ENCODE measurements at places on chromosomes 3 and 15. TPM values are rescaled to one million over a fixed set of nuclear protein-coding genes. Genes with fewer than 3 reads are reported as not detected.

The NPAP1 gene
- not detected for total RNA-seq

The STRA6 gene
- total RNA-seq = 10.0 TPM

The TBC1D2B gene
- 28.7 TPM for total RNA-seq

The ZIC4 gene
- total RNA-seq = not detected

The FAH gene
- 67.4 TPM for total RNA-seq

The GOLGA8O gene
- total RNA-seq = not detected

The ANKDD1A gene
- total RNA-seq = 4.5 TPM

The MRPL3 gene
- 129 TPM for total RNA-seq

The PRSS50 gene
- not detected for total RNA-seq

The RAB7A gene
- 171 TPM for total RNA-seq

DNA sequence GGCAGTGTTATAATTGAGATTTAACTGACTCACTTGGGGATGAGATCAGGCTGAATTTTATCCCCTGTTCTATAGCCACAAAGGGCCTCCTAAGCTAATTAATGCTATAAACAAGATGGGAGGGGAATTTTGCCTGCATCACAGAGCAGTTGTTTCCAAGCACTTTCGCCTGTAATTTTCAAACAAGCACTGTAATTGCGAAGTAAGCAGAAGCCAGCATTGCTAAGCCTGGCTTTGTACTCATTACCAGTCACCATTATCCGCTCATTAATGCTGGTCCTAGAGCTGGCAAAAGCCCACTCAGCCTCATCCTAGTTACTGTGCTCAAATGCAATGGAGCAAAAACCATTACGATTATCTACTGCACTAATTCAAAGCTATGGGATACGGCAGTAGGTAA, 356.6 kb upstream of the UBE2E2 start:
- no peaks in the 10 kb centered on the region for H3K27me3 ChIP-seq
- DNase-seq = no peak
- no peak overlapping the region for H3K27ac ChIP-seq
- H3K36me3 ChIP-seq = no peaks in the 10 kb centered on the region

GRCh38 chr3:161413127-161413854, 42.0 kb upstream of the SPTSSB start:
- H3K27ac ChIP-seq = no peak overlapping the region
- DNase-seq = no peak
- H3K36me3 ChIP-seq = no peaks in the 10 kb centered on the region
- H3K27me3 ChIP-seq = no peaks in the 10 kb centered on the region

DNA sequence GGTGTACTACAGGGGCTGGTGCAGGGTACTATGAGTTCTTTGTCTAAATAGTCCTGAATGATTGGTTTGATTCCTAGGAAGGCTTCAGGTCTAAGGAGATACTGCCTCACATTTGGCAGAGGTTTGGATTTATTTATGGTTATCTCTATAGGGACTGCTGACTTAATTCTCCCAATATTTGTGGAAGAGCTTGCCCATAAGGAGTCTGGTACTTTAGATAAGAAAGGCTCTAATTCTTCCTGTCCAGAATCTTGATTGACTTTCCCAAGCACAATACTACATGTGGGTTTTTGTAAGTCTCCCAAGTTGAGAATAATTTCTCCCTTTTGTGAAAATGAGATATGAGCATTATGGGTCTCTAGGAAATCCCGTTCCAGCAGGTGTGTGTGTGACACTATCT, 36.7 kb upstream of the AP4E1 start:
- H3K4me3 ChIP-seq = no peak overlapping the region
- H3K36me3 ChIP-seq = no peaks in the 10 kb centered on the region
- H3K4me1 ChIP-seq = no peaks in the 10 kb centered on the region

DNA sequence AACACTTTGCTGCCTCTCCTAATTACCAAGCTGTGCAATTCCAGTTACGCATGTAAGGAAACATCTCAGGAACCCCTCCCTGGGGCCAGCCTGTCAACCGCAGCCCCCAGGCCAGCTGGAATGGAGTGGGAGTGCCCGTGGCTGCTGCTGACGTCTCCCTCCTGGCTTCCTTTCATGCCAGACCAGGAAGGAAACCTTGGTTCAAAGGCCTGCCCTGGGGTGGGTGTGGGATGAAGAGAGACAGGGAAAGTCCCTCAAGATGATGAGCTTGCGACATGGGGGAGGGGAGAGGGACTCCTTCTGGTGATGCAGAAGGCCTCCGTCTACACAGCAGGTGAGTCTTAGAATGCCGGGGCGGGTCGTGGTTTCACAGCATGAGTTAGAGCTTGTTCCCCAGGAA, 11.4 kb upstream of the CYP11A1 start:
- no peak for DNase-seq
- no peaks in the 10 kb centered on the region for H3K36me3 ChIP-seq
- no peaks in the 10 kb centered on the region for H3K27me3 ChIP-seq
- H3K27ac ChIP-seq = no peak overlapping the region
- no peak overlapping the region for H3K4me3 ChIP-seq

GRCh38 chr15:98433346-98433745, 215.0 kb upstream of the IGF1R start:
- no peak overlapping the region for H3K27ac ChIP-seq
- no peaks in the 10 kb centered on the region for H3K4me1 ChIP-seq
- peaks cover 4% of the 10 kb centered on the region for H3K27me3 ChIP-seq
- H3K36me3 ChIP-seq = no peaks in the 10 kb centered on the region
- no peak overlapping the region for H3K4me3 ChIP-seq
- no peak for DNase-seq

DNA sequence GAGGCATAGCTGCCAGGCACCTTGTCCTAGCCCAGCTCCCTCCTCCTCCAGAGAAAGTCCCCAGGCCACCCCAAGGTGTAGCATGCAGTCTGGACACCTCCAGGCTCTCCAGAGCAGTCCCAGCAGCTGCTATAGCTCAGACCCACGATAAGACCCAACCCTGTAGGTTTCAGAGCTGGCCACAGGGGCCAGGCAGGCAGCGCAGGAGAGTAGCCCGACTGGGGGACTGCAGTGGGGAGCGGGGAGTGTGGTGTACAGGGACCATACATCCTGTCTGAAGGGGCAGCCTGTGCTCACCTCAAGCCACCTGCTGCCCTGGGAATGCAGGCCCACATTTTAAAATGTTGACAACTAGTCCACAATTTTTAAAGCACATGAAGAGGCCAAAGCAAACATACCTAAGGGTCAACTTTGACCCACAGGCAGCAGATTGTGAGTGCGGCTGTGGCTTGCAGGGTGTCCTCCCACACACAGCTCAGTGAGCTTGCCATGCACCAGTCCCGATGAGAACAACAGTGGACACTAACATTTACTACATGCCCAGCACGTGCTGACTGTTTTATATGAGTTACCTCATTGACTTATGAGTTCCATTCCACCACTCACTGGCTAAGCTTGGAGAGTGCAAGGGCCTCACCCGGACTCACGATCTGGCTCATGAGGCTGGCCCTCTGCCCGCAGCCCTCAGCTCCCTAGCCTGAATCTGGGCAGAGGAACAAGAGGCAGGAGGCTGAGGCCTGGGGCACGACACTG, 81.4 kb downstream of the DNAJB8 start:
- no peak for DNase-seq
- H3K36me3 ChIP-seq = no peaks in the 10 kb centered on the region
- no peaks in the 10 kb centered on the region for H3K4me1 ChIP-seq
- no peak overlapping the region for H3K4me3 ChIP-seq
- H3K27ac ChIP-seq = no peak overlapping the region

DNA sequence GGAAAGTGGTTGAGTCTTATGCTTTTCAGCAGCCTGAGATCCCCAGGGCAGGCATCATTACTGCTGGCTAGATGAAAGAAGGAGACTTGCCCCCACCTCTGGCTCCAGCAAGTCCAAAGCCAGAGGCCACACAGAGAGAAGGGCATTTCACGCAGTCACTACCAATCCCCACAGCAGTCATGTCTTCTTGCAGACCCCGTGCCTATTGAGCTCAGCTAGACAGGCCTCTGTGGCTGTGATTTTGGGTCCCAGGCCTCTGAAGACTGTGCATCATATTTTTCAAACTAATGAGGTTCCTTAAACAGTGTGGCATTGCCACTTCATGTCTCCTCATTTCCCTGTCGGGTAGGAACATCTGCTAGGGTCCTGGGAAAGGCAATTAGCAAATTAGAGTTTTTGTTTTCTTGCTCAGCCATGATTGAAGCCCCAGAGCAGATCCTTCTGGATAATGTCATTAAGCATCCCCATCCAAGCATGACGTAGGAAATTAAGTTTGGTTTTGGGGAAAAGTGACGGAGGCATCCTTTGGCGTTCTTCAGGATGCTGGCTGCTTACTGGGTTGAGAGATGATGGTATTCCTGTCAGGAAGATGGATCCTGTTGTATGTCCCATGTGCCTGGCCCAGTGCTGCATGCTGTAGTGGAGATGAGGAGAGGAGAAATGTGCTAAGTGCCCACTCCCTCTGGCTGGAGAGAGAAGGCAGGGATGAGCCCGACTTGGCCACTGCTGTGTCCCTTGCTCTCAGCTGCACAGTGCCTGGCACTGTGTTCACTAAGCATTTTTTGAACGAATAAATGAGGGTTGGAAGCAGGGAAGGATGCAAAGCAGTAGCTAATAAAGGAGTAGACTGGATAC, 7.0 kb downstream of the SPSB4 start:
- no peaks in the 10 kb centered on the region for H3K4me1 ChIP-seq
- no peak overlapping the region for H3K27ac ChIP-seq
- H3K36me3 ChIP-seq = no peaks in the 10 kb centered on the region
- H3K4me3 ChIP-seq = no peak overlapping the region
- H3K27me3 ChIP-seq = peaks cover 2% of the 10 kb centered on the region

- peaks cover 5% of the 10 kb centered on the region for H3K27me3 ChIP-seq
- H3K36me3 ChIP-seq = no peaks in the 10 kb centered on the region
- H3K4me1 ChIP-seq = peaks cover 2% of the 10 kb centered on the region
- DNase-seq = peak; percentile 39
- H3K27ac ChIP-seq = no peak overlapping the region
These were observed 1.8 kb upstream of the LARP6 start for GRCh38 chr15:70855764-70856163.

GRCh38 chr15:80615783-80616391, 79.2 kb upstream of the ABHD17C start:
- H3K36me3 ChIP-seq = no peaks in the 10 kb centered on the region
- no peaks in the 10 kb centered on the region for H3K4me1 ChIP-seq
- H3K27me3 ChIP-seq = peaks cover 3% of the 10 kb centered on the region
- H3K27ac ChIP-seq = no peak overlapping the region

DNA sequence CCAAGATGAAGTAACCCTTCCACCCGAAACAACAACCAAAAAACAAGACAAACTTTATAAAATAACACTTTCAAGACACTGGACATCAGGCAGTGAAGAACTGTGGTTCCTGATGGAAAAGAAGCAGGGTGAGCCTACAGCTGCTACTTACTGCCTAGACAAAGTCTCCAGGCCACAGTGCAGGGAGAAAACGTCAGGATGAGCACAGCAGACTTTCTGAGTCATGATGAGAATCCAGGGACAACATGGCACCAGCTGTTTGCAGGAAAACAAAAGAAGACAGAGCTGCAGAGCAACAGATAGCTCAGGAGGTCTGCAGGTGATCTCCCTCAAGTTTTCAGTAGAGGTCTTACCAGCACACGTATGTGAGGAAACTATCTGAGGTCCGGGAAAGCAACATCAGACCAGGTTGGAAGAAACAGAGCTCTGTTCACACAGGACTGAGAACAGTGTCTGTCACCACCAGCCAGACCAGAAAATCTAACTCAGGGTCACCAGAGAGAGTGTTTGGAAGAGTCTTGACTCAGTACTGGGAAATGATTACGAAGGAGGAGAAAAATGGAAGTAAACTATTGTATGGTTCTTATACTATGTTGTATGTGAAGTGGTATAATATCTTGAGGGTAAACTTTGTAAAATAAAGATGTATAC, 108.9 kb downstream of the ANO10 start:
- no peaks in the 10 kb centered on the region for H3K27me3 ChIP-seq
- no peak overlapping the region for H3K27ac ChIP-seq
- no peak for DNase-seq
- H3K36me3 ChIP-seq = no peaks in the 10 kb centered on the region
- no peaks in the 10 kb centered on the region for H3K4me1 ChIP-seq

- no peak within 1 kb of the TSS for H3K4me3 ChIP-seq
- H3K27ac ChIP-seq = no peak within 1 kb of the TSS
- no peaks in the 10 kb centered on the region for H3K36me3 ChIP-seq
- H3K4me1 ChIP-seq = no peaks in the 10 kb centered on the region
- H3K27me3 ChIP-seq = 0 out of 2 replicates have a peak, but pooled peaks cover 2% of the 10 kb centered on the region
These were observed at the start of gene LSAMP for GRCh38 chr3:116445311-116445841. TSS of gene LSAMP (minus strand) at chr3:116445487.

GRCh38 chr15:66948294-66948693, 117.1 kb upstream of the SMAD3 start:
- peaks cover 6% of the 10 kb centered on the region for H3K4me1 ChIP-seq
- no peak overlapping the region for H3K4me3 ChIP-seq
- no peak overlapping the region for H3K27ac ChIP-seq
- DNase-seq = no peak
- H3K27me3 ChIP-seq = no peaks in the 10 kb centered on the region

- H3K27me3 ChIP-seq = no peaks in the 10 kb centered on the region
- H3K4me1 ChIP-seq = peaks cover 16% of the 10 kb centered on the region
- H3K27ac ChIP-seq = no peak overlapping the region
- H3K4me3 ChIP-seq = no peak overlapping the region
These were observed 41.3 kb downstream of the NEK11 start for GRCh38 chr3:131067983-131068382.

GRCh38 chr3:55487381-55488241, 505 bp upstream of the WNT5A start:
- no peak for DNase-seq
- no peaks in the 10 kb centered on the region for H3K36me3 ChIP-seq
- H3K4me1 ChIP-seq = peaks cover 18% of the 10 kb centered on the region
- H3K27ac ChIP-seq = 0 out of 2 replicates have a peak overlapping the region, but pooled peaks have one; percentile 18

DNA sequence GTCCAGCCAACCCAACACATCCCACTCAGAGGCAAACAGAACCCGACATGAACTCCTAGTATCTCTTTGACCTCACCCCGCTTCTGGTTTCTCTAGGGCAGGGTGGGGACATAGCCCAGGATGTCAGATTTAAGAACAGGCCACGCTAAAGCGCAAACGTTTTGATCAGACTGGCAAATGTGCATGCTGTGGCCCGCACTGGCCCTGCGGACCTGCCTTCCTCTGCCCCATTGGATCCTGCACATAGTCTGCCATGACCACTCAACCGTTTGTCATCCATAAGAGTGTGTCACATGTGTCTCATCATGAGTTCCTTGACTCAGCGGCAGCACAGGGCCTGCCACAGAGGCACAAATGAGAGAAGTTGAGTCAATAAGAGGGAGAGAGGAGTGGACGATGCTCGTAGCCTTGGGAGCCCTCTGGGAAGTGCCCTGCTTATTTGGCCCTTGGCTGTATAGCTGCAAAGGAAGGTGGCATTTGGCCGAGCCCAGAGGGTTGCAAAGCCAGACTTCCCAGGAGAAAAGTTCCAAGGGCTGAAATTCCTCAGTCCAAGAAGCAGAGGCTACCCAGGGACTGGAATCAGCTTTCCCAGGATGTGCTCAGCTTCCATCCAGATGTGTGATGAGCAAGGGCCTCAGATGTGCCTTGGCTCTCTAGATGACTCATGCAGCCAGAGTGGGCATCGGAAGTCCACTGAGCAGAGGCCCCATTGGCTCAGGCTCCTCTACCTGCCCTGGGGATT, 55.5 kb upstream of the SLCO2A1 start:
- H3K4me1 ChIP-seq = no peaks in the 10 kb centered on the region
- H3K27ac ChIP-seq = no peak overlapping the region
- no peak for DNase-seq
- no peaks in the 10 kb centered on the region for H3K36me3 ChIP-seq
- no peak overlapping the region for H3K4me3 ChIP-seq

- H3K4me1 ChIP-seq = no peaks in the 10 kb centered on the region
- DNase-seq = no peak
- no peak overlapping the region for H3K27ac ChIP-seq
- no peaks in the 10 kb centered on the region for H3K36me3 ChIP-seq
- H3K4me3 ChIP-seq = no peak overlapping the region
These were observed 146.8 kb upstream of the GAP43 start for GRCh38 chr3:115476472-115476871.

GRCh38 chr3:172840913-172841312, 90.4 kb downstream of the ECT2 start:
- no peak overlapping the region for H3K4me3 ChIP-seq
- no peak for DNase-seq
- no peak overlapping the region for H3K27ac ChIP-seq
- H3K4me1 ChIP-seq = no peaks in the 10 kb centered on the region
- no peaks in the 10 kb centered on the region for H3K27me3 ChIP-seq
